ENCODE measurements at places on chromosomes 6 and 20.

DNA sequence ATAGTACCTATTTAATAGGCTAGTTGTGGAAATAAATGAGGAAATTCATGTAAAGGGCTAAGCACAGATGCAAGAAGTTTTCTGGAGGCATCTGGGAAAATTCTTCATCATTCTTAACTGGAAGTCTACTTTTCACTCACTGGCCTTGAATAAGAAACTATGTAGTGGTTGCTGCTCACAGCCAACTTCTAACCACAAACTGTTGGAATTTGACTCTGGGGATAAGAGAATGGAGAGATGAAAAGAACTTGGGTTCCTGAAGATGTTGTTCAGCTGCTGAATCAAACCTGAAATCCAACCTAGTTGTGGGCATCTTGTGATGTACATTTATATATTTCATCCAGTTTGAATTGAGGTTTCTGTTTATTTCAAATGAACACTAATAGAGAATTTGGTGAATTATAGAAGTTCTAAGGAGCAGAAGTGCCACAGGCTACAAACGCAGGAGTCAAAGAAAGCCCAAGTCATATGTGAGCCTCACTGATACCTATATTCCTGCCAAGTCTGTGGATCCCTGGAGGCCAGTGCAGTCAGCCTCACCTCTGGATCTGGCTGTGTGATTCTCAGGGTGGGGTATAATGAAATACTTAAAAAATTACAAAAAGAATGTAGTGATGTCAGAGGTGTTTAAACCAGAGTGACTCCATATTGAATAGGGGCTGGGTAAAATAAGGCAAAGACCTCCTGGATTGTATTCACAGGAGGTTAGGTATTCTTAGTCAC, 18.7 kb upstream of the MEI4 start:
- no peak for DNase-seq

GRCh38 chr20:63942969-63943807, 13.0 kb downstream of the UCKL1 start:
- no peak for DNase-seq

DNA sequence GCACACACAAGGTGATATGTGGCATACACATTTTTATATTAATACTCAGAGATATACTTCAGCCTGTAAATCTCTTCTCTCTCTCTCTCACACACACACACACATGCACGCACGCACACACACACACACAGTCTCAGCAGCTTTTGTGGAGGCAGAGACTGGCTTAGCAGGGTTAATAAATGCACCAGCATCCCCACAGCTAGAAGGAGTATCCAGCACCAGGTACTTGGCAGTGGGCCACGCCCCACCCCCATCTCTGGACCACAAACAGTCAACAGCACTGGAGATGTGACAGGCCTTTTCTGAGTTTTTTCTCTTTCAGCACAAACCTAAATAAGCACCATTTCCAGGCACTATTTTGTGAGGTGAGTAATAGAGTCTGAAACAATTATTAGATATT, 47.3 kb upstream of the LRFN2 start:
- DNase-seq = no peak

GRCh38 chr20:59772373-59772705, 161.1 kb downstream of the SYCP2 start:
- DNase-seq = no peak

DNA sequence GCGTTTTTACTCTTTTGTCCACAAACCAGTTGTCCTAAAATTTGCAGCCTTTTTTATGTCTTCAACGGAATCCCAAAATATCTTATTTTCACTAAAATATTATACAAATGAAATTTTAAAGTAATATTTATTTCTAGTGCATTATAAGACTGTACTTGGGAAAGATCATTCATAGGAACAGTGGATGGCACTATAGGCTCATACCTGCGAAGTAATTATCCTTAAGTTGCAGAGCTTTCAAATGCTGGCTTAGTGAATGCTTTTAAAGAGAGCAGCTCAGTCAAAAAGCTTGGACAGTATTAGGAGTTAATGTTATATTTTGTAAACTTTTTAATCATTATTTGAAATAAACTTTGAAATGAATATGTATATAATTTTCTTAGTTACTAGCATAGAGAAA, 254.9 kb downstream of the CDKAL1 start:
- DNase-seq = no peak

DNA sequence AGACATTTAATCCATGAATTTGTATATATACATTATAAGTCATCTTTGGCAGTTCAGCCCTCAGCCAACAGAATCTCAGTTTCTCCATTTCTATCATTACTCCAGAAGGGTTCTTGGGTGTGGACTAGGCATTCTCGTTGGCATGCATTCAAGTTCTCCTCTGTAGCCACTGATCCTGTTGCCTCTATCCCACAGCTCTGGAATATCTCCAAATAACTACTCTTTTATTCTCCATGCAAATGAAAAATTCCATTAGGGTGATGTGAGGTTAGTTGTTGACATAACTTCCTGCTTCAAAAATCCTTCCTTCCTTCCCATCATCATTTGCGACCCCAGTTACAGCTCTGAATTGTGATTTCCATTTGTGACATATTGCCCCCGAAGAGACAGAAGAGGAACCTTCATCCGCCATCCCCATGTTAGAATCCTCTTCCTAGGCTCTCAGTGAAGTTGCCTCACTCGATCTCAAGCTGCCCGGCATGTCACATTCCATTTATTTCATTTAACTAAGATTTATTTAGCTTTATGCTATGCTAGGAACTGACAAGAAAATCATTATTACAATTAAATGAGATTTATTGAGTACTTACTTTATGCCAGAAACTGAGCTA, 93.7 kb upstream of the EDN1 start:
- no peak for DNase-seq

DNA sequence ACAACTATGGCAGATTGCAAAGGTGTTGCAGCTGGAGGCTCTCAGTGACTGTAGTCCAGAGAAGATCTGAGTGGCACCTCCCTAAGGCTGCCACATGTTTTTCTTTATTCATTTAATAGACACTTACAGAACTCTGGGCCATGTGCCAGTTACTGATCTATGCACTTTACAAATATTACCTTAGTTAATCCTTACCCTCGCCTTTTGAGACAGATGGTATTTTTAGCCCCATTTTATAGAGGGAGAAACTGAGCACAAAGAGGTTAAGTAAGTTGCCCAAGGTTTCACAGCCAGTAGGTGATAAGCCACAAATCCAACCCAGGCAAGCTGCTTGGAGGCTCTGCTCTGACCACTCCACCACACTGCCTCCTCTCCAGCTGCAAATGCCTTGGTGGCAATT, 6.5 kb upstream of the SCRT2 start:
- no peak for DNase-seq

GRCh38 chr6:117938311-117938995, 31.4 kb downstream of the SLC35F1 start:
- DNase-seq = no peak

- DNase-seq = no peak
Observed at GRCh38 chr6:167107787-167108186, 15.1 kb upstream of the CCR6 start.

DNA sequence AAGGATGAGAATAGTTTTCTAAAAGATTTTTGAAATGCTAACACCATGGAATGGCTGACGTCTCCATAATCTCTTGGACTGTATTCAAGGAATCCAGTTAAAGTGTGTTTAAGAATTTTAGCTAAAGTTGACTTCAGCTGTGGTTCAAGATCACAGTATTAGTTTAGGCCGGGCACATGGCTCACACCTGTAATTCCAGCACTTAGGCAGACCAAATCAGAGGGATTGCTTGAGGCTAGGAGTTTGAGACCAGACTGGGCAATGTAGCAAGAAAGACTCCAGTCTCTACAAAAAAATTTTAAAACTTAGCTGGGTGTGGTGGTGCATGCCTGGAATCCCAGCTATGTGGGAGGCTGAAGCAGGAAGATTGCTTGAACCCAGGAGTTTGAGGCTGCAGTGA, 68.2 kb downstream of the RFPL4B start:
- no peak for DNase-seq

DNA sequence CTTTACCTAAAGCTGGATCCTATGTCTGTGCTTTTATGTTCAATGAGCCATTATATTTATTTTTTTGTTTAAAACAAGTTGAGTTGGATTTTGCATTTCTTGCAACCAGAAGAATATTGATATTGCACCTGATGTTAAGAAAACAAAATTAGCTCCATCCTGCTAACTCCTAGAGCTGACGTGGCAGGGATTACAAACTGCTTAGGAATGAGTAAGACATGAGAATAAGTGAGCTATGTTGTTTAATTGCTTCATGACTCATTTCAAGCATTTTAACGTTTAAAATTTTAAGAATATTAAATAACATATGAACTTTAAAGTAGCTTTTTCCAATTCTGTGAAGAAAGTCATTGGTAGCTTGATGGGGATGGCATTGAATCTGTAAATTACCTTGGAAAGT, 663.5 kb downstream of the EPM2A start:
- DNase-seq = no peak

DNA sequence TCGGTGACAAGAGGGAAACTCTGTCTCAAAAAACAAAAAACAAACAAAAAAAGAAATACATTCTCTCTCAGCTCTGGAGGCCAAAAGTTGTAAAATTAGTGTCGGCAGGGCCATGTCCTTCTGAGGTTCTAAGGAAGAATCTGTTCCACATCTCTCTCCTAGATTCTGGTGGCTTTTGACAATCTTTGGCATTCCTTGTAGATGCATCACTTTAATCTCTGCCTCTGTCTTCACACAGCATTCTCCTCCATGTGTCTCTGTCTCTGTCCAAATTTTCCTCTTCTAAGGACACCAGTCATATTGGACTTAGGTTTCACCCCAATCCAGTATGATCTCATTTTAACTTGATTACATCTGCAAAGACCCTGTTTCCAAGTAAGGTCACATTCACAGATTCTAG, 9.1 kb downstream of the PPP2R5D start:
- DNase-seq = no peak

- DNase-seq = no peak
Observed at GRCh38 chr6:114301596-114302219, 41.1 kb downstream of the HS3ST5 start.

DNA sequence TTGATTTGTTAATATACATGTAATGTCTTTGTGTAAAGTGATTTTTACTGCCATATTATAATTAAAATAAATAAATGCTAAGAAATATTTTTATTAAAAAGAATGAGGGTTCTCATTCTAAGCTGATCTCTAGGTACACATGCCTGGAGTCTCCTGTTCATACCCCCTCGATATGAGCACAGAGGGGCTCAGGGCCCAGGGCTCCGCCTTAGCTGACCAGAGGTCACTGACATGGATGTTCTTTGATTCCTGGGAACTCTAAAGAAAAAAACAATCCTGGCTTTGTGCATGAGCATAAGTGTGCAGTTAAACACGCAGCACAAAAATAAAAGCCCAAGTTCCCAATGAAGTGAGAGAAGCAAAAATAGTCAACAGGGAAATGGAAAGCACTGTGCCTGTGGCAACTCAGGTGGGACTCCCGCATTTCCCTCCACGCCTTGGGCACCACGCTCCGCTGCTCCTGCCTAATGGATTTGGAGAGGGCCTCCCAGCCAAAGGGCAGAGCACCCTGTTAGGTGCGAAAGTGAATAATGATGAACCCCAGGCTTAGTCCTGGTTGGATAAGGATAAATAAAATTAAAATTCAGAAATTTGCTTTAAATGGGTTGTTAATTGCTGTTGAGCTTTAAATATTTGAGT, 33.3 kb upstream of the QKI start:
- no peak for DNase-seq

GRCh38 chr6:19268718-19269117, 568.5 kb upstream of the ID4 start:
- no peak for DNase-seq

All from stimulated activated CD4-positive, alpha-beta T cell treated with anti-CD3 and anti-CD28 coated beads, Interleukin-12 subunit alpha, Interleukin-12 subunit beta, amount 100 ng/mL, for 4 hours (primary cell).